ENCODE measurements at places on chromosomes 11 and 22.

- DNase-seq: no peak
Measured at GRCh38 chr11:132125988-132126871, 755.8 kb downstream of the NTM start.

- DNase-seq: no peak
Measured at GRCh38 chr11:118783724-118784495, 7.1 kb downstream of the DDX6 start.

- DNase-seq: no peak
Measured at GRCh38 chr22:42322562-42322926, 52.1 kb upstream of the TCF20 start.

- DNase-seq: no peak
Measured at GRCh38 chr11:116986521-116987105, 111.6 kb downstream of the SIK3 start.

- no peak for DNase-seq
Measured at GRCh38 chr11:106391771-106392420, 314.4 kb downstream of the AASDHPPT start.

DNA sequence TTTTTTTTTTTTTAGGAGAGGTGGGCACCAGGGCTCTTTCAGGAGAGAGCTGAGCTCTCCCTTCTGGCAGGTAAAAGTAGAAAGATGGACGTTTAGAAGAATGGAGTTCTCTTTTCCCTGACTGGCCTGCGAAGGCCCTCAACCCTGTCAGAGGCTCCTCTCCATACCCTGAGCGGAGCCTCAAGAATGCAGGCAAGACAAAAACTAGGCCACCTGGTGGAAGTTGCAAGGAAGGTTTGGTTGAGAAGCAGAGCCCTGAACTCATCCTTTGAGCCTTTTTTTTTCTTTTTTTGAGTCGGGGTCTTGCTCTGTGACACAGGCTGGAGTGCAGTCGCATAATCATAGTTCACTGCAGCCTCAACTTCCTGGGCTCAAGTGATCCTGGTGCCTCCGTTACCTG is 1.4 kb downstream of the OTOG start:
- no peak for DNase-seq

DNA sequence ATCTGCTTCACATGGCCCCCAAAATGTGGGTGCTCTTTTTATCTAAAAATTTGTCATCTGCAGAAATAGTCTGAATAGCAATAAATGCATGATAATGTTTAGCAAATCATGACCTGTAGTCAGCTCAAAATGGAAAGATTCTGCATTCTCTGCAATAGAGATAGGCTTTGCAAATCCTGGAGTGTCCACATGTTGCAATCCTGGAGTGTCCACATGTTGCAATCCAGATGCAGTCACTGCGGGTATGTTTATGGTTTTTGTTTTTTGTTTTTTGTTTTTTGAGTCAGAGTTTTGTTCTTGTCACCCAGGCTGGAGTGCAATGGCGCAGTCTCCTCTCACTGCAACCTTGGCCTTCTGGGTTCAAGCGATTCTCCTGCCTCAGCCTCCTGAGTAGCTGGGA is 20.2 kb upstream of the LRRC32 start:
- DNase-seq: no peak

DNA sequence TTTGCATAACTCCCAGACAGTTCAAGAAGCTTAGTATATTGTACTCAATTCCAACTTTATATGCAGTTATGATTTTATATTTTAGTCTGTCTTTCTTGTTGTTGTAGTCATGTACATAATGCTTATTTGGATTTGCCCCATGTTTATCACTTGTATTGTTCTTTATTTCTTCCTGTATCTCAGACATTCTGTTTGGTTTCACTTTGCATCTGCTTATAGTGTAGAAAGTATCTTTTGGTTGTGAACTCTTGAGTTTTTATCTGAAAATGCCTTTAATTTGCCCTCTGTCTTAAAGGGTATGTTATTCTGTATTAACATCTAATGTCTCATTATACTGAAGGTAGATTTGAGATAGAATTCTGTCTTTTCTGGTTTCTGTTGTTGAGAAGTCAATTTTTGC is 275.4 kb downstream of the DYNC2H1 start:
- no peak for DNase-seq

DNA sequence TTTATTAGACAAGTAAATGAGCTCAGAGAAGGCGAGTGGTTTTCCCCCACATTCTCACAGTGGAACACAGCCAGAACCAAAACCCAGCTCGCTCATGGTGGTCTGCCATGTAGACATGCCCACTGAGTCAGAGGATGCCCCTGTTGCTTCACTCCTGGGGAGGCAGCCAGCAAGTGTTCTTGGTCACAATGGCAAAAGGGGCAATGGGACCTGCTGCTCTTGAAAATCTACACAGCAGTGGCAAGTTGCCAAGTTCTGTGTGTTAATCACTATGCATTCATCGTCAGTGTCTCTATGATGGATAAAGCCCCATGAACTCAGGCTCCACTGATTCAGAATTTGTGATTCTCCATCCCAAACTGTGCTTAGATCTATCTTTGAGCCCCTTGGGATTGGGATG is 64.7 kb upstream of the TBCEL start:
- no peak for DNase-seq

Measured in stimulated activated CD4-positive, alpha-beta T cell treated with anti-CD3 and anti-CD28 coated beads, Interleukin-15, amount 100 ng/mL, for 1 hour (primary cell).